ENCODE measurements at places on chromosomes 1 and 21. TPM values are rescaled to one million over a fixed set of nuclear protein-coding genes. Genes with fewer than 3 reads are reported as not detected.
A peak's percentile ranks its signal among the peaks of the same experiment; 100 is the strongest.

DNA sequence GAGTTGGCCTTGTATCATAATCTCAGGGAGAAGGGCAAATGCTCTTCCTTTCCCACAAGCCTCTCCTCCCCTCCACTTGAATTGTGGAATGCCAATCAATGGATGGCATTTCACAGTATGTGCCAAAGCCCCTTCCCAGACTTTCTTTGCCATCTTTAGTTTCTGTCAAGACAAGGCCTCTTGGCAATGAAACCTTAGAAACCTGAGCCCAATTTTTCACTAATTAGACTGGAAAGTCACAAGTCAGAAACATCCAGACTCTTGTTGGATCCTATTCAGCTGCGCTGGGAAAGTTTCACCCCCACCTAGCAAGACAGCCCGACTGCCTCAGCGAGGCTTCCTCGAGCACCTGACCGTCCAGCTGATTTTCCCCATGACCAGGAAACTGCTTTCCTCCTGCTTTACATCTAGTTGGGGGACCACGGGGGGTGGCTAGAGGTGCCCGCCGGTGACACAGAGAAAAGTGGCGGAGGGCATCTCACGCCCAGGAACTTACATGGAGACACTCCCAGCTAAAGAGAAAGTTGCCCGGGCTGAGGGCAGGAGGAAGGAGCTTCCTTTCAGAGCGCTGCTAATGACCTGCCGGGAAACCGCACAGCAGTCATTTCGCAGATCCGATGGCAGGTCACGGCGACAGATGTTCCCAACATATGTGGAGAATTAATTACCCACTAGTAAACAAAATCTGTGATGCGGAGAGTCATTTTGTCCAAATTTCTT lies 302.6 kb upstream of the RRP15 start:
- peak; percentile 49 for DNase-seq

The PFDN2 gene
- 83.7 TPM for total RNA-seq

GRCh38 chr1:44822131-44822701 lies 13.9 kb downstream of the BTBD19 start:
- peak; percentile 23 for DNase-seq

DNA sequence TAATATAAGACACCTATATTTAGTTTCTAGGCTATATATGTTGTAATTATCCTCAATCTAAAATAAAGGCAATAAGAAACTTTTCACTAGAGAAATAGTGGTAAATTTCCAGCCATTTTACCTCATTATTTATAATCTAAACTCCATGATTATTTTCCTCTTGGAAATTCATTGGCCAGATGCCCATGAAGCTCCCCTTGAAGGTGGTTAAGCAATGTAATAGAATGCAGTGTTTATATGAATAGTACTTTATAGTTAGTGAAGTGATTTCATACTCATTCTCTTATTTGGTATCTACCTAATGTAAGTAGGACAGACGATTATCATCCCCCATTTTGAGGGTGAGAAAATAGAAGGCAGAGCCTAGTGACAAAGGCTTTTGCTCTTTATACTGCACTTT lies 26.5 kb downstream of the NFYC start:
- DNase-seq, result no peak

DNA sequence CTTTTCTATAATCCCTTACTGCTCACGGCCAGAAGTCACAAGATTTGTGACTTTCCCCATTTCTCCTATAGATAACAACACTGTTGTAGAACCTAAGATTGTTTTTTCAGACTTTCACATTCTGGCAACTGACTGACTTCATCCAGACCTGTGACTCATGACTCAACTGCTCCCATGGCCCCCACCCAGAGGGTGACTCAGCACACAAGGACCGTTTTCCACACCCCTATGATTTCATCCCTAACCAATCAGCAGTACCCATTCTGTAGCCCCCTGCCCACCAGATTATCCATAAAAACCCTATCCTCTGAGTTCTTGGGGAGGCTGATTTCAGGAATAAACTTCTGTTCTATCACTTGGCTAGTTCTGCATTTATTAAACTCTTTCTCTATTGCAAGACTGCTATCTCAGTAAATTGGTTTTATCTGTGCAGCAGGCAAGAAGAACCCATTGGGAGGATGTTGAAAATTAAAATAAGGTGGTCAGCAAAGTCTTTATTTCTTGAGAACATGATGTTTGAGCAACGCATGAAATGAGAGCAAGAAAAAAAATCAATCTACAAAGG lies 79.7 kb downstream of the NGF start:
- DNase-seq, result no peak

The DAB1 gene
- 3.1 TPM for total RNA-seq

DNA sequence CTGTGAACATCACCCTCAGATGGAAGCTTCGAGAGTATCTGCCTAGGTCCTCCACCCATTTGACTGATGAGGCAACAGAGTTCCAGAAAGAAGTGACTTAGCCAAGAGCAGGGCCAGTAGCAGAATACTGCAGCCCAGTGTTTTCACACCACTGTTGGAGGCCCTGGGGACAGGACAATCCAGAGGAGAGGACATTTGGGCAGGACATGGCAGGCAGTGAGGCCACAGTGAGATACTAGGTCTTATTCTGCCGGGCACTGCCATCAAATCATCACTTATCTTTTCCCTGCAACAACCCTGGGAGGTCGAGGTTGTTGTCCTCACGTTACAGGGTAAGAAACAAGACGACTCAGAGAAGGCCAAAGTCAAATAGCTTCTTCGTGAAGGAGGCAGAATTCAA lies 5.5 kb upstream of the FOXO6 start:
- no peak for DNase-seq

The CYP4B1 gene
- not detected for total RNA-seq

GRCh38 chr21:42317826-42318746 lies 2.9 kb upstream of the TFF3 start:
- DNase-seq, result no peak

DNA sequence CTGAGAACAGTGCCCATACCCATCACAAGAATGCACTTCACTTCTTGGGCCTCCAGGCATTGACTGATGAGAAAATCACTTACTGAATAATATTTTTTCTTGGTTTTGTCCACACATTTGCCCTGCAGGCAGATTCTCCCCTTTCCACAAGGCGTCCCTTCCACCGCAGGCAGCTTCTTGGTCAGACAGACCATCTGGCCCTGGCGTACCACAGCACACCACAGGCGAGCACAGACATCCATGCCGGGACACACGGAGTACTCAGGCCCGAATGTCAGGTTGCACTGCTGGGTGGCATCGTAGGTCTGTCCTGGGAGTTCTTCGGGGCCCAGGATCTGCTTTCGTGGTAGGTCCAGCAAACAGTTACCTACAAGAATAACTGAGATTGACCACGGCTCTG lies 32.5 kb downstream of the ADAMTS5 start:
- peak; percentile 67 for DNase-seq

The LCA5L gene
- not detected for total RNA-seq

DNA sequence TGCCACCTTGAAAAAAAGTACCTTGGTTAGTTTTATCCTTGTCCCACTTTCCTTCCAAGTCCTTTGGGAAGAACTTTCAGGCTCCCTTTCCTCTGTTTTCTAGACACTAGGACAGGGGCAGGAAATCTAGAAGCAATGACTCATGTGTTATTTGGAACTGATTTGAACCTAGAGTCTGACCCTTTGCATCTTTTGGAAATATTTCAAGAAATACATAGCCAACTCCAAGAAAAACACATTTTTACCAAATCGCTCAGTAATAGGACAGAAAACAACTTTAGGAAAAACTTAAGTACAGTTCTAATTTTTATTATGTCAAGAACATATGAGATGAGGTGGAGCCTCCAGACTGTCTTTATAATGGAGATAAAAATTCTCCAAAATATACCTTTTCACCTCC lies 292.4 kb downstream of the PTBP2 start:
- no peak for DNase-seq

GRCh38 chr1:11990303-11991032 lies 10.2 kb downstream of the MFN2 start:
- no peak for DNase-seq

DNA sequence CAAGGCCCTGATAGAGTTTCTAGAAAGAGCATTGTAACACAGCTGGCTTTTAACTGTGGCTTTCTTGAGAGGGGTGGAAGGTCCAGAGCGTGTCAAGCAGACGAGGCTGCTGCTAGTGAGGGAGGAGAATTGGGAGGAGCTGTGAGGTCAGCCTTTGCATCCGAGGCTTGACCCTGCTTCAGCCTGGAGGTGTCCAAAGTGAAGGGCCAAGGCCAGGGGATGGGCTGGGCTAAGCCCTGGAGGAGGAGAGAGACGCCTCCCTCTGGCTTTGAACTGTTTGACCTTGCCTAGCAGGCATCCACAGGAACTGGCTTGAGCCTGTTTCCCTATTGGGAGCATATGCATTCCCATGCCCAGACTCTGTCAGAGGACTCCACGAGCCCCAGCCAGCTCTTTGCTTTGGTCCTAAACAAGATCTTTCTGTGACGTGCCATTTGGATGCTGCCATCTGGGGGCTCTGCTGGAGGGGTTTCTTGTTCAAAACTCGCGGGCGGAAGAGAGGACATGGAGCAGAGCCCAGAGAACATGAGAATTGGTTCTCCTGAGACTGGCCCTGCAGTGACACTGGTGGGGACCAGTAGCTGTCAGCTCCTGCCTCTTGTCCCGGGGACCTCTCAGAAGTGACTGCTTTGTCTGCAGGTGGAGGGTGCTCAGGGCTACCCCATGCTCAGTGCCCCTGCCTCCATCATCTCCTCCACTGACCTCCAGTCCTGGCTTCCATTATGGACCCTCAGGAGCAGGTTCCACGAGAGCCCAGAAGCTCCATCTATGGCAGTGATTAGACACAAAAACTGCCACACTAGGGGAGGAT lies 5.5 kb downstream of the ACTRT2 start:
- DNase-seq, result no peak

The S100A3 gene
- not detected for total RNA-seq

DNA sequence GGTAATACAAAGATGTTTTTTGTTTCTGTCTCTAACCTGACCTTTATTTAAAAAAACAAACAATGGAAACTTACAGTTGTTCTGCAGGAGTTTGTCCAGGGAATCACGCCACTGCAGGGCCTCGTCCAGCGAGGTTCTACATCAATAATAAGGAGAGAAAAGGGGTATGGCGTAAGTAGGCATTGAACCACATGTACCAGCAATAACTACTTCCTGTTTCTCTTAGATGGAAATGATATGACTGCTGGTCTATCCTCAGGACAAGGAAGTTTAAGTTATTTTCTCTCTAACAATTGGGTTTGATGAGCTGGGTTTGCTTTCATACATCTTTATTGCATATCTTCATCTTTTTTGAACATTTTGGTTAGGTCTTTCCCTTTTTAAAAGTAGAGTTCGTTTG lies 40.9 kb downstream of the RGS5 start:
- no peak for DNase-seq

The RHOU gene
- total RNA-seq, result 79.7 TPM

- DNase-seq, result no peak
Observed at GRCh38 chr21:41373253-41373652, 11.4 kb downstream of the MX2 start.

DNA sequence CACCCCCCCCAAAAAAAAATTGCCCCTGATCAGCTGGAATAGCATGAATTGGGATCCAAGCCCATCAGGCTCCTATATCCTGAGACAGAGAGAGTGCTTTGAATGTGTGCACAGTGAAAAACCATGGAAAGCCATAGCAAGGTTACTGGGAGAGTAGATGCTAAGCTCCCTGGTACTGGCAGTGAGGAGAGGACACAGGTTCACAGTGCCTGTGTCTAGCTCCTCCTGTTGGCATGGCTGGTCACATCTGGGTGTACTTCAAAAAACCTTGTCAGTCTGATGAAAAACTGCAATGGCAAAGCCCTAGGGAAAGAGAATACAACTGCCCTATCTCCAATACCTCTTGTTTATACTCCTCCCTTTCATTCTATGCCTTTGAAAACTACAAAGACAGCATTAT lies 12.9 kb downstream of the COPA start:
- no peak for DNase-seq

GRCh38 chr1:233897325-233898162 lies 6.9 kb upstream of the SLC35F3 start:
- DNase-seq, result no peak

GRCh38 chr1:85102479-85102878 lies 54.2 kb upstream of the MCOLN3 start:
- no peak for DNase-seq

The SLC9C2 gene
- total RNA-seq, result 0.98 TPM

The ZBTB8A gene
- total RNA-seq, result 12.0 TPM

The FLG2 gene
- total RNA-seq, result not detected

DNA sequence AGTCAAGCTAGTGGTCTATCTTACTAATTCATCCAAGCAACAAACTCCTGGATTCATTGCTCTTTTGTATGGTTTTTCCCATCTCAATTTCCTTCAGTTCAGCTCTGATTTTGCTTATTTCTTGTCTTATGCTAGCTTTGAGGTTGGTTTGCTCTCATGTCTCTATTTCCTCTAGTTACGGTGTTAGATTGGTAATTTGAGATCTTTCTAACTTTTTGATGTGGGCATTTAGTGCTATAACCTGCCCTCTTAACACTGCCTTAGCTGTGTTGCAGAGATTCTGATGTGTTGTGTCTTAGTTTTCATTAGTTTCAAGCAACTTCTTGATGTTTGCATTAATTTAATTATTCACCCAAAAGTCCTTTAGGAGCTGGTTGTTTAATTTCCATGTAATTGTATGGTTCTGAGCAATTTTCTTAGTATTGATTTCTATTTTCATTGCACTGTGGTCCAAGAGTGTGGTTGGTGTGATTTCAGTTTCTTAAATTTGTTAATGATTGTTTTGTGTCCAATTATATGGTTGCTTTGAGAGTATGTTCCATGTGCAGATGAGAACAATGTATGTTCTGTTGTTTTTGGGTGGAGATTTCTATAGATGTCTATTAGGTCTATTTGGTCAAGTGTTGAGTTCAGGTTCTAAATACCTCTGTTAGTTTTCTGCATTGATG lies 154.6 kb downstream of the PLPPR5 start:
- no peak for DNase-seq

GRCh38 chr1:159869173-159869572 lies 6.7 kb upstream of the VSIG8 start:
- no peak for DNase-seq

DNA sequence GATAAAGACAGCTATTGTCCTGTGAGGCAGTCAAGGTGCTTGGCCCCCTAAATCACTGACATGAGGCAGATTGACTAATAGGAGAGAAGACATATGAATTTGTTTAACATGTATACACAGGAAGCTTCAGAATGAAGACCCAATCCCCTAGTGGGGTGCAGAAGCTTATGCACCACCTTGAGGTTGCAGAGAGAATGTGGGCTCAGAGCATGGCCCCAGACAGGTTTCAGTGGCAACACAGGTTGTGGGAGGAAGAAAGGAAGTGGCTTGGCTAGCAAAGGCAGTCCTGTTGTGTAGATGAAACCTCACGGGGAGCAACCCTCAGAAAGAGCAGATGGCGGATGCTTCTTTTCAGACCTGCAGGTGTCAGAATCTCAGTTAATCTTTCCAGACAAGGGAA lies 37.0 kb upstream of the PARP1 start:
- DNase-seq, result no peak

GRCh38 chr1:61425040-61425439 lies 299.9 kb downstream of the TM2D1 start:
- no peak for DNase-seq

DNA sequence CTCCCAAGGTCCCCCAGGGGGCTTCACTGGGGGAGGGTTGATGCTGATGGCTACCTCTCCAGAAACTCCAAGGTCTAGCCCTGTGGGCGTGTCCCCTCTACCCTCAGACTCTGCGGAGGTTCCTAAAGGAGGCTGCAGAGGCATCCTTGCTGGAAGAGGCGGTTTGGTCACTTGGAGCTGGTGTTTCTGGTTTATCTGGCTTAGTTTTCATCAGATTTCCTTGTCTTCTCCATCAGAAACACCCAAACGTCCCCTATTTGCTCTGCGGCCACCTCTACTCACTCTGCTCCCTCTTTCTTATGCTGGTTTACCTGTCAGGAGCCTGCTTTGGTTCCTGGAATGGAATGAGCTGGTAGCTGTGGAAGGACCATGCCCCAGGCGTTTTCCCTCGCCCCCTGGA lies 2.5 kb downstream of the PKP1 start:
- DNase-seq, result no peak

The SPRR2F gene
- not detected for total RNA-seq

The HSD3B2 gene
- not detected for total RNA-seq

The TSSK3 gene
- total RNA-seq, result 1.6 TPM
